MG63 (cell line): ENCODE measurements at places on chromosomes 7 and 10.

DNA sequence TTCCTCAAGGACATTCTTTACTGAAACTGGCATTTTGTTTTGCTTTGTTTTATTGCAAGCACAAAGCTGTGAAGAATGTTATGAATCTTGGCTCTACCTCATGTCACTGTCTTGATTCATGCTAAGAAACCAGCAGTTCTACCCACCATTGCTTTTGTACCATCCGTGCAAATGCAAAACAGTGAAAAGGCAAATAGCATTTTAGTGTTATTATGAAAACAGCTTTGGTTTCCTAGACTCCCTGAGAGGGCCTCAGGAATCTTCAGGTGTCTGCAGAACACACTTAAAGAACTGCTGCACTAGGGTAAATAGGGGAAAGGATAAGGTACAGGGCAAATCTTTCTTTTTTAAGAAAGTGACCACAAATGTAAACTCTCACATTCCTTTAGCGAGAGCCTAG is 318.9 kb downstream of the AHR start:
- DNase-seq: no peak

- no peak for DNase-seq
Measured at GRCh38 chr7:36650766-36651312, 73.5 kb downstream of the AOAH start.

GRCh38 chr7:96120445-96121225 is 201.3 kb downstream of the SLC25A13 start:
- DNase-seq: no peak

DNA sequence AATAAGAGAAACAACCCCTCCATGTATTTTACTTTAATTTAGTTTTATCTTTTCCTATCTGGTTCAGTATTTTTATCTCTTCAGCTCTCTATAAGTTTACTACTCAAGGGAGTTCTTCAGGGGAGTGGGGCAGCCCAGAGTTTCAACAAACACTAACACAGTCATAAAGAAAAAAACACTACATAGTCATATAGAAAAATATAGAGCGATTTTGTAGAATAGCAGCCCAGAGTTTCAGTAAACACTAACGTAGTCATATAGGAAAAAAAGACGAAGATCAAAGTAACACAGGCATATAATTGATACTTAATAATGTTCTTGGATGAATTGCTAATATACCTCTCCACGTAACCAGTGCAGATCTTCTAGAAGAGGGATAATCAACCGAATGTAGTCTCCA is 54.7 kb downstream of the PON1 start:
- no peak for DNase-seq

DNA sequence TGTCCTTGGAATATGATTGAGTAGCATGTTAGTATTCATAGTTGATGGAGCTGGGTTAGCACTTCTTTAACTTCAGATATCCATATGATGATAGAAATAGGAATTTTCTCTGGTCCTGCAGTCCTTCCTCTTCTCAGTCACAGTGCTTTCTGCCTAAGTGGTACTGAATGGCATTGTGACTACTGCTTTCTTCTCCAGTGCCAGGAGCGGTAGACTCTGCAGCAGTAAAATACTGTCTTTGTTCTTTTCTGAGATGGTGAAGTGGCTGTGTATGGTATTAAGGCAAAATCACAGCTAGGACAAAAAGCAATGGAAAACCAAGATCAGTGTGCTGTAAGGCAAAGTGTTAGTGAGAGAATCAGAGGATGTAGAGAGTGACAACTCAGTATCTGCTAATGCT is 46.6 kb downstream of the C1GALT1 start:
- no peak for DNase-seq

GRCh38 chr7:1169409-1170368 is 9.7 kb upstream of the ZFAND2A start:
- DNase-seq: peak; percentile 79

- no peak for DNase-seq
Measured at GRCh38 chr10:60767424-60767823, 10.9 kb upstream of the CDK1 start.

DNA sequence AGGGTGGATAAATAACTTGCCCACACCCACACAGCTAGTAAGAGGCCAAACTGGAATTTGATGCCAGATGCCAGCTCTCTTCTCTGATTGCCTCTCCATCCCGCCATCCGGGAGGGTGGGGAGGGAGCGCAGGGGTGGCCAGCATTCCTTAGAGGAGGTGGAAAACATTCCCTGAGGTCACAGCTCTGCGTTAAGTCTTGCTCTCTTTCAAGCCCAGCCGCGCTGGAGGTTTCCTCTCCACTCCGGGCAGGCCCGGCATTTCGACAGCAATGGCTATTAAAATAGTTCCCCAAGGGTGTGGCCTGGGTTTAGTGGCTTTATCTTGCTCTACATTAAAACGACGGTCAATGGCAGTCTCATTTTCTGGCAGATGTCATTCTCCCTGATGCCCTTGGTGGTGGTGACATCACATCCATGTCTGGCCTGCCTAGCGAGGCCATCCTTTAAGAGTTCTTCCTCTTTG is 16.1 kb upstream of the C10orf71 start:
- no peak for DNase-seq

DNA sequence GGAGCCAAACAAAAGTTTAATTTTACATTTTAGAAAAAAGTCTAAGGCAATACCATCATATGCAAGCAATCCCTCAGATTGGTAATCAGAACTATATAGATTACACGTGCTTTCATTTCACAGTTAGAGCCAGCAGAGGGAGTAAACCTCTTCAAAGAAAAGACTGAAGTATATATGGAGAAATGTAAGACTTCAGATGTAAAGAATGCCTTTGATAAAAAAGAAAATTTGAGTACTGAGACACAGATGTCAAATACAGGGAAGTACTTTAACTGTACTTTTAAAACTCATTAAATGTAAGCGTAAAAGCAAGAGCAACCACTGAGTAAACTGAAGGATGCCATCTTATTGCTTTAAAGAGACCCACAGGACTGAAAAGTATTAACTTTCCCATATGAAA is 101.4 kb upstream of the FAM133B start:
- DNase-seq: no peak
